ENCODE measurements at places on chromosomes 3 and 15.

GRCh38 chr3:178736300-178736699 is 200.1 kb downstream of the KCNMB2 start:
- no peak for DNase-seq

DNA sequence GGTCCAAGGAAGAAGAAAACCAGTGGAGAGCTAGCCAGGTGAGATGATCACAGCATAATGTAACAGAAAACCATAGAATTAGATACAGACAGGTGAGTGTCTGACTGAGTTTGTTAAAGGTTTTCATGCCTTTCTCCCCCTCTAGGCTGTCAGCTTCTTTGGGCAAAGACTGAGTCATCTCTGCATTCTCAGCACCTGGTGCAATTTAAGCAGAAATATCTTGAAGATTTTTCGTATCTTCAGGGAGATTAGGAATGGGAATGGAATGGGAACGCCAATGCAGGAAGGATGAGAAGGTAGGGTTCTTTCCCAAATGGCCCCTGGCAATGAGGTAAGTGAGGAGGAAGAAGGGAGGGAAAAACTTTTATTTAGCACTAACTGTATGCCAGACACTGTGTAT is 122.0 kb upstream of the SLC7A14 start:
- no peak for DNase-seq

- no peak for DNase-seq
Measured at GRCh38 chr15:100169615-100170290, 172.0 kb downstream of the ADAMTS17 start.

GRCh38 chr3:50530001-50530970 is 26.9 kb upstream of the CACNA2D2 start:
- no peak for DNase-seq

DNA sequence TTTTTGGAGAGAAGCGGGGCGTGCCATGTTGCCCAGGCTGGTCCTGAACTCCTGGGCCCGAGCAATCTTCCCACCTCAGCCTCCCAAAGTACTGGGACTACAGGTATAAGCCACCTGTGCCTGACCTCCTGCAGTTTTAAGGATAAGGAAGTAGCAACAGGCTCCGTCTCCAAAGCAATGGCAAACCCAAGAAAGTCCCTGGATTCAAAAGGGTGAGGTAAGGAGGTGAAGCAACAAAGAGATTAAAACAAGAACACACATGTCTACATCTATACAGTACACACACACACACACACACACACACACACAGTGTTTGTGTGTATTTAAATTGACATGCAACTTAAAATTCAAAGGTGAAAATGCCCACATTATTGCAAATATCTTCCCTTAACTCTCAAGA is 58.9 kb downstream of the ABCC5 start:
- no peak for DNase-seq

- DNase-seq: no peak
Measured at GRCh38 chr3:150409125-150409511, 1.0 kb downstream of the TSC22D2 start.

GRCh38 chr15:83289160-83289559 is 4.7 kb upstream of the BNC1 start:
- DNase-seq: no peak

DNA sequence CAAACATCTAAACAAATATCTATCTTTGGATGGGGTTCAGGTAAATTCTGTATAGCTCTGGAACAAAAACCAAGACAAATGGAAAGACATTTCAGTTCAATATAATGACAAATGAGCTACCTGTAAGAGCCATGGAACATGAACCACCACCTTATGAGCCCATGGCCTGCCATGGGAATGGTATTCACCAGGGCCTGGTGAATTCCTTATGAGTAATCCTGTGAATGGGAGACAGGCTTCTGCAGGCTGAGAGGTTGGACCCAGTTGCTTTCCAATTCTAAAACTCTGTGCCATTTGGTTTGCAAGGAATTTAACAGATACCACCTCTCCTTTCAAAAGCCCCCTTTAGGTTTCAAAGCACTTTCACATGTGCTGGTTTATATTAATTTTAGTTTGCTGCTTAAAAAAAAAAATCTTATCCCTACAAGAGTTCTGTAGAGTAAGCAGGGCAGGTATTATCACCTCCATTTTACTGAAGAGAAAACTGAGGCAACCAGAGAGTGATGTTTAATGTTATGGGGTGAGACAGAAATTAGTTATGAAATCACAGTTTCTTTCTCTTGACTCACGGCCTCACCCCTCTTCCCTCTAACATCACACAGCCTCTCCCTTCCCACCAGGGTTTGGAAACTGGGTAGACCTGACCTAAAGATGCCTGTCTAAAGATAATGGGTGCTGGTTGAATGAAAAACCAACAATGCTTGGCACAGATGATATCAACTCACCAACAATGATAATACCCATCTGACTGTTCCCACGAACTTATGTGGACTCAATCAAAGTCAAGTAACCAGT is 397.6 kb upstream of the WNT5A start:
- no peak for DNase-seq
